ENCODE measurements at places on chromosomes 5 and 9.

DNA sequence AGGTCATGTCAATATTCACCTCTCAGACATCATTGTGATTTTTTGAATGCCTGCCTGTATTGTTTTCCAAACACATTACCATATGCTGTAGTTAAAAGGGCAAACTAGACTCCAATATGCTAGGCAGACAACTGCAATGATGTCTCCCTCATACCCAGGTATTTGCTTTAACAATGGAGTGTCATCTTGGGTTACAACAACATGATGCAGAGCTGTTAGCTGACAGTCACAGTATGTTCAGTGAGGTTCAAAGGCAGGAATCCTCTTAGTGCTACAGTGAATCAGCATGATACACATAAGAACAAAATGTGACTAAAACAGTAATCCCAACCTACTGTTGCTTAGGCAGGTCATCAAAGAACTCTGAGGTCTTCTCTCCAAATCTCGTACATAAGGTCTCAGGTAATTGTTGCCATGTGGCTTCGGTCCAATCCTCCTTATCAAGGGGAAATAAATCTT, 24.0 kb downstream of the OR1J1 start:
- DNase-seq = no peak

GRCh38 chr5:123610665-123611405, 98.9 kb downstream of the CSNK1G3 start:
- no peak for DNase-seq

DNA sequence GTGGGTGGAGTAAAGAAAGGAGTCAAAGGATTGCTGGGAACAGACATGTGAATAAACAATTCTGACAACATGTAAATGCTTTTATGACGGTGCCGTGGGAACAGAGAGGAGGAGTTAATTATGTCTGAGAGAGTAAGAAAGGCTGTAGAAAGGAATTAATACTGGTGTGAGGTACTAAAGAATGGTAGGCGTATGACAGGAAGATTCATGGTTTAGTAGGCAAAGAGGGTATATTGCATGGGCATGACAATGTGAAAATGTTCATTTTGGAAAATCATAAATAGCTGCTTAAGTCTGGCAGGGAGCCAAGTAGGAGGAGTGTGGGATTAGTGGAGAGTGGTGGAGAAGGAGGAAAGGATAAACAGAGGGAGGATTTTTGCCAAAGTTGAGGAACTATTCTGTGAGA, 19.7 kb downstream of the NAA35 start:
- no peak for DNase-seq

- DNase-seq = no peak
These were observed 1.9 kb downstream of the CD14 start for GRCh38 chr5:140631036-140631417.

GRCh38 chr5:133994990-133995333, 9.8 kb downstream of the VDAC1 start:
- DNase-seq = no peak

- DNase-seq = no peak
These were observed 14.7 kb downstream of the MTAP start for GRCh38 chr9:21817176-21817575.

DNA sequence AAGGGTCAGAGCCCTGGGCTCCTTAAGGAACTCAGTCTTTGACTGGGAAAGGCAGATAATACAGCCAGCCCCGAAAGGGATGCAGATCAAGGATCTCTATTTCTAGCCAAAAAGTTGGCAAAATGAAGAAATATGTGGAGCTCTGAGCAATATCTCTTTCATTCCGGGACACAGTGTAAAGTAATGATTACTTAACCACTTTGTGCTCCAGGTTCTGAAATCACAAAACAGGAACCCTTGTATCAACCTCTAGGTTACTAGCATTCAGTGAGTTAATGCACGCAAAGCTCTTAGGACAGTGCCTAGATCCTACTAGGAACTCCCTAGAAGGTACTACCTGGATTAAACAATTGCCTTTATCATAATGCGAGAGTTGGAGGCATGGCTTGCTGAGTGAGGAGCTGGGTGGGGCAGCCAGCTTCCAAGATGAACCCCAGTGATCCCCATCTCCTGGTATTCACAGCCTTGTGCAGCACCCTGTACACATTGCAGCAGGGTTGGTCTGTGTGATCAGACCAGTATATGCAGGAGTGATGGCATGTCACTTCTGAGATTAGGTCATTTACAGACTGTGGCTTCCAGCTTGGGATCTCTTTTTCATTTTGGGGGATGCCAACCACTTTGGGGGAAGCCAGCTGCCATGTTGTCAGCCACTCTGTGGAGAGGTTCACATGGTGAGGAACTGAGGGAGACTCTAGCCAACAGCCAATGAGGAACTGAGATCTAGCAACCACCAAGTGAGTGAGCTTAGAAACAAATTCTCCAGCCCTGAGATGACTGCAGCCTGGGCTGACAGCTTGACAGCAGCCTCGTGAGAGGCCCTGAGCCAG, 103.1 kb upstream of the SLC44A1 start:
- no peak for DNase-seq

All from cortex of kidney (tissue), 1 donor.